Uterus (tissue), 4 donors: ENCODE measurements at places on chromosomes 3 and 15. TPM values are rescaled to one million over a fixed set of nuclear protein-coding genes. Genes with fewer than 3 reads are reported as not detected.

Gene TAGLN3
- total RNA-seq: 11.2 TPM

Gene MESP2
- total RNA-seq: not detected

Gene NEDD4
- 29.7 TPM for total RNA-seq

Gene STRIT1
- not detected for total RNA-seq

Gene GPR160
- total RNA-seq: not detected

Gene C2CD4A
- not detected for total RNA-seq

Gene BRPF1
- 10.8 TPM for total RNA-seq

Gene EPHB3
- 70.2 TPM for total RNA-seq

Gene MYO1E
- total RNA-seq: 99.8 TPM

Gene GABRR3
- total RNA-seq: not detected

Gene CPN2
- 0.15 TPM for total RNA-seq

Gene COLQ
- 4.7 TPM for total RNA-seq

Gene LSAMP
- 0.26 TPM for total RNA-seq

Gene GOLGA6L7
- total RNA-seq: not detected

Gene NR2E3
- 0.41 TPM for total RNA-seq

Gene TMCO5A
- not detected for total RNA-seq

Gene LINGO1
- total RNA-seq: 0.26 TPM

Gene GOLGA8Q
- total RNA-seq: 0.29 TPM

Gene LRRN1
- total RNA-seq: 19.1 TPM

Gene PLSCR1
- 248 TPM for total RNA-seq

Gene CDCP1
- total RNA-seq: 1.8 TPM

Gene MGA
- 156 TPM for total RNA-seq

Gene ADAMTS7
- 13.0 TPM for total RNA-seq

Gene CFAP91
- total RNA-seq: 30.9 TPM

Gene SEC61A1
- 172 TPM for total RNA-seq

Gene OIP5
- not detected for total RNA-seq

Gene TJP1
- total RNA-seq: 191 TPM

Gene OR5K2
- total RNA-seq: not detected

Gene SLC15A2
- 9.3 TPM for total RNA-seq

Gene SLC51B
- total RNA-seq: not detected

Gene EPHA6
- 2.3 TPM for total RNA-seq

Gene GOLGA8G
- total RNA-seq: not detected

Gene CD86
- 2.4 TPM for total RNA-seq

Gene FBXO40
- 0.06 TPM for total RNA-seq

Gene SERPINI2
- total RNA-seq: 1.4 TPM

Gene IRAK2
- total RNA-seq: 3.5 TPM

Gene DISP2
- total RNA-seq: 0.14 TPM

Gene SI
- not detected for total RNA-seq

Gene SAMMSON
- total RNA-seq: 0.62 TPM

Gene DUOXA2
- not detected for total RNA-seq

Gene C3orf20
- not detected for total RNA-seq

Gene SLC12A8
- total RNA-seq: not detected

Gene CCDC51
- 10.3 TPM for total RNA-seq

Gene CASR
- total RNA-seq: not detected
